ENCODE measurements at places on chromosomes 3 and 15.

DNA sequence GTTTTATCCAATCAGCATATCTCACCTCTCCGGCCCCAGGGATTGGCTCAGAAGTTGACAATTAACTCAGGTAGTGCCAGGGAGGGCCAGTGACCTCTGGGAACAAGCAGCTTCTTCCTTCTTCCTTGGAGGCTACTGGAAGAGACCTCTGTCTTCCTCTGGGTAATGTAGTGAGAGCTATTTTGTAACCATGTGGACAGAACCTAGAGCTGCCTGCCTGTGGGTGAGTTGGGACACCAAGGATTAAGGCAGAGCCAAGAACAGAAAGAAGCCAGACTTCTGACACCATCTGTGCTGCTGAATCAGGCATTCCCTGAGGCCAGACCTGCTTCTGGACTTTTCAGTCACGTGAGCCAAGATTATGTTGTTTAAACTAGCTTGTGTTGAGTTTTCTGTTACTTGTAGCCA lies 5.9 kb upstream of the NDUFAF1 start:
- DNase-seq: no peak

- DNase-seq: no peak
These were observed 248.3 kb downstream of the IL5RA start for GRCh38 chr3:2861920-2862319.

DNA sequence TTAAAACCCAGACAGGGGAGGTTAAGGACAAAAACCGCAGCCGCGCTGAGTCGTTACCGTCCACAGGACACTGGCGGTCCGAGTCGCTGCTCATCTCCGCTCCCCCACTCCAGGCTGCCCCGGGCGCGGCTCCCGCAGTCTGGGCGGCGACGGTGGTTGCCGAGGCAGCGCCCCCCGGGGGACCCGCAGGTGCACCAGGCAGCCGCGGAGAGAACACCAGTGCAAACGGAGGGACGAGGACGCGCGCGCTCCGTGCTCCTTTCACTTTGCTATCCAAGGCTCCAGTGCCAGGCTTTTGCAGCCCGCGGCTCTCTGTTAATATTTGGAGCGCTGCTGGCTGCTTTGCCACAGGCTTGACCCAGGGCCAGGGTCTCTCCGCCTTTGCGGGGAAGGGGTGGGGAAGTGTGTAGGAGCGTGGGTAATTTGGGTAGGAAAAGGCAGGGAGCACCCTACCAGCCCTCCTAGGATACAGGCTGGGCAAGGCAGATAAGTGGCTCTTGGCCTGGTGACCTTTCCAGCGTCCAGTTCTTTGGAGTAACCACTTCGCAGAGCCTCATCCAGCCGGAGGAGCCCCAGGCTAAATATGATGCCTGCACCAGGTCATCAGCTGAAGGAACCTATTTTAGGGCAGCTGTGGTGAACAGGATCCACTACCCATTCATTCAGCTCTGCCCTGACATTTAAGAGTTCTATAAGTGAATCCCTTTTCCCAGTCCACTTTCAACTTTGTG lies at the start of gene GADL1:
Gene GADL1, minus strand, starts transcription at position 141 of the 731 bp plus-strand sequence. Its CDS starts 47 bp downstream, at position 94.
- peak; percentile 60 for DNase-seq

DNA sequence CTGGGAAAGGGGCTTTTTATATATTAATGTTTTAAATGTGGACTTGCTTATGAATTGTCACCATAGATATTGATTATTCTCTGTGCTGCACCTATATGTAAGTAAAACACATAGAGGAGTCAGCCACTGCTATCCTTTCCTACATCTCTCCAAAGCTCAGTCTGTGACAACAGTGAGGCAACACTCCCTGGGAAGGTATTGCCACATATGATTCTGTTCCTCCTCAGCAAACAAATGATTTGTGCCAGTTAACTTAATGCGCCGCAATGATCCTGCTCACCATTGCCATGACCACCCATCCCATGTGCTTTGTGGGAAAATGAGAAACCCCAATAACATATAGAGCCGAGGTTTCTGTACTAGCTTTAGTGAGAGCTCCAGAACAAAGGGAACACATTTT lies 75.1 kb upstream of the FBN1 start:
- DNase-seq: no peak

GRCh38 chr15:59349680-59350420 lies 22.8 kb downstream of the MYO1E start:
- no peak for DNase-seq

DNA sequence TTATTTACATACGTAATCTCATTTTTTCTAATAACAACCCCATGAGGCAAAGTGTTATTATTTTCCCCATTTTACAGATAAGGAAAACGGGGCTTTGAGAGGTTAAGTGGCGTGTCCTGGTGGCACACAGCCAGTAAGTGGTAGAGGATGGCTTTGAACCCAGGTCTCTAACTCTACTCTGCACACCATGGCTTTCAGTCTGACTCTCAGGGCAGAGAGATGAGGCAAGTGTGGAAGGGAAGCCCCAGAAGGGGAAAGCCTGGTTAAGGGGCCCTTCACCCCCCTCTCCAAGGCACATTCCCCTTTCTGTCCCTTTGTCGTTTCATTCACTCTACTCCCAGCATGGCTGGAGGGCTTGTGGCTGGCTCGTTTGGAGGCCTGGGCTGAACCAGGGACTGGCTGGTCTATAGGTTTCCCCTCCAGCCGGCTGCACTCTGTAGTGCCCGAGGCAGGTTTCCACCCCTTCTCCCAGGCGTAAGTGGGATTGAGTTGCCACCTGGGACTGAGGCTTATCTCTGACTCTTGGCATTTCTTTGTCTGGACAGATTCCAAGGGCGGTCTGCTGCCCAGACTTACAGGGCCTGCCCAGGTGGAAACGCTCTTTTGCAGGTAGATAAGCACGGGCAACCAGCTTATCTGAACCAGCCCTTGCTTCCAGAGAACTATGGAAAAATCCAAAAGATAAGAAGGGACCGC lies 12.1 kb downstream of the SEMA4B start:
- DNase-seq: no peak

DNA sequence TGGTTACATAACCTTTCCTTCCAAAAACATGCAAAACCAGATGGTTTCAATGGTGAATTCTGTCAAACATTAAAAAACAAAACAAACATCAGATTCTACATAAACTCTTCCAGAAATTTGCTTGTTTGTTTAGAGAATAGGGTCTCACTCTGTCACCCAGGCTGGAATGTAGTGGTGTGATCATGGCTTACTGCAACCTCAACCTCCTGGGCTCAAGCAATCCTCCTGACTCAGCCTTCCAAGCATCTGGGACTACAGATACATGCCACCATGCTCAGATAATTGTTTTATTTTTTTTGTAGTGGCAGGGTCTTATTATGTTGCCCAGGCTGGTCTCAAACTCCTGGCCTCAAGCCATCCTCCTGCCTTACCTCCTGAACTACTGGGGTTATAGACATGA lies 36.1 kb downstream of the FBXL2 start:
- no peak for DNase-seq

DNA sequence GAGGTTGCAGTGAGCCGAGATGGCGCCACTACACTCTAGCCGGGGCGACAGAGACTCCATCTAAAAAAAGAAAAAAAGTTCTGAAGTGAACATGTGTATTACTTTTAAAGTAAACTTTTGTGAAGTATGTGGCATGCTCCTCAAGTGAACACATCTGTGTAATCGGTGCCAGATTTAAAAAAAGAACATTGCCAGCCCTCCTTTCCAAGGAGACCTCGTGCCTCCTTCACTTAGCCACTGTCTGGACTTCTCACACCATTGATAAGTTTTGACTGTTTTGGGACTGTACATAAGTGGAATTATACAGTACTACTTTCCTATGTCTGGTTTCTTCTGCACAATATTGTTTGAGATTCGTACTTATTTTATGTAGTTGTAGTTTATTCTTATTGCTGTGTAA lies 140.4 kb downstream of the UBE2E2 start:
- no peak for DNase-seq

DNA sequence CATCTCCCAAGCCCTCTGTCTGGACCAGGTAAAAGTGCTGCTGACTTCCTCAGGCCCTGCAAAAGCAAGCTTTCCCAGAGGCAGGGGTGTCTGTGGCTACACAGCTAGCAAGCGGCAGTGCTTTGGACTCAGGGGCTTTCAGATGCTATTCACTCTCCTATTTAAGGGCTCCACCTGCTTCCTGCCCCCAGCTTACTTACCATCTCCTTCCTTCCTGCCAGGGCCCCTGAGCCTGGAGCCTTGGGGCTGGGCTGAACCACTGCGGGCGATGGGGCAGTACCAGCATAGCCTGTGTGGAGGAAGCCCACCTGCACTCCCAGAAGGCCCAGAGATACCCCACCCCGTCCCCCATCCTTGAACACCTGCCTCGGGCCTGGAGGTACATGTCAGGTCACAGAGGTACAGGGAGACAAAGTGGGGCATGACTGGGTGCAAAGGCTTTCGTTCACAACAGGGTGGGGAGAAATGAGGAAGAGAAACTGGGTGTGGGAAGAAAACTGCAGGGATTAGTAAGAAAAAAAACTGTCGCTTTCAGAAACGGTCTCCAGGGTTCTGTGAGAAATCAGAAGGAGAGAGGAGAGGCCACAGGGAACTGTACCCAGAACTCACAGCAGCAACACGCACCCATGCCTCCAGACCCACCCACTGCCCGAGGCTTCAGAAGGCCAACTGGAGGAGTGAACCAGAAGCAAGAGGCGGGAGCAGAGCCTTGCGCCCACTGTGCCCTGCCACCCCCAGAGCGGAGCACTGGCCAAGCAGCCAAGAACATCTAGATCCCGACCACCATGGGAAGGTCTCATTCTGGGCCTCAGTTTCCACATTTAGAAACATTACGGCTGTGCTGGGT lies 49.5 kb downstream of the CCDC12 start:
- DNase-seq: no peak

DNA sequence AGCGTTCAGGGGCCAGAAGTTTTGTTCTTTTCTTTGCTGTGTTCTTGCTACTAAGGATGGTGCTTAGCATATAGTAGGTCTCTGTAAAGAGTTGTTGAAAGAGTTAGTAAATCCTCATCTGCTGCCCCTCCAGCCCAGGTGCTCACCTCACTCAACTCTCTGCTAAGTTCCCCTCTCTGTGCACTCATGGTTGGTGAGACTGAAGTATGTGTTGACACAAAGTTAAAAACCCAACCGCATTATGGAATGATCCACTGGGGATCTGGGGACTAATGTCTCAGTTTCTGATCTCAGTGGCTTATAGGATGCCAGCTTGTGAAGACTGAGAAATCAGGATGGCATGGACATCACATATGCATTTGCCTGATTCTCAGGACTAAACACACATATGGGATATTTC lies 13.8 kb downstream of the RYR3 start:
- DNase-seq: no peak

DNA sequence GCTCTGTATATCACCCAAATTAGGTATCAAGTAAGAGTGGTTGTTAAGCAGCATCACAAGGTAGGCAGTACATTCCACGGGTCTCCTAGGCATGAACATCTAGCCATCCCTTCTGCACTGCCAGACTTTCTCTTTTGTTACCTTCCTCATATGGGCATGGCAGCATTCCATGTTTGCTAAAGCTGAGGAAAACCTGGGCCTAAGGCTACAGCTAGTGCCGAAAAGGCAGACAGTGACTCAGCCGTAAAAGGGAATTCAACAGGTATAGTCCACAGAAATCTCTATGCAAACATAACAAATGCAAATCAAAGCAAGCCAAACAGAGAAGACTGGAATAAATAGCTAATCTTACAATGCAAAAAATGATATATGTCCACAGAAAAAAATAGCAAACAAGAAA lies 645.4 kb downstream of the ZBBX start:
- no peak for DNase-seq

- no peak for DNase-seq
These were observed 240.9 kb downstream of the UACA start for GRCh38 chr15:70522323-70522966.

DNA sequence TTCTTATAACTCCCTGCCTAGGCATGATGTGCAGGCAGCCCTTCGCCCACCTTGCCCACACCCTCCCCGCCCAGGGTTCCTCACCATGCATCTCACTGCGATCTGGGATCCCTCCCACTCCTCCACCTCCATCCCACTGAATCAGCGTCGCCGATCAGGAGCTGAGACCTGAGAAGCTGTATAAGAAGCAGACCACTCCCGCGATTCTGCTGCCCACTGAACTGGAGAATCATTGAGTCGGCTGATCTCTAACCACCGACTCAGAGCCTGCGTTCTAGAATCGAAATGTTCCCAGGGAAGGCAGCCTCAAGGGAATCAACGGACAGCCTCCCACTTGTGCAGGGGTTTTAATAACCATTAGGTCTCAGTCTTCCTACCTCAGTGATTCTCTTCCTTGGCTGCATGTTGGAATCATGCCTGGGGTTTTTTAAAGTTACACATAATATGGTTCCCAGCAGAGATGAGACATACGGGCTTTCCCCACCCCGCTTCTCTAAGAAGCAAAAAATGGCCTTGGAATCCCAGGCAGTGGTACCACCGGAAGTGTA lies 60.2 kb downstream of the TMEM44 start:
- DNase-seq: no peak

DNA sequence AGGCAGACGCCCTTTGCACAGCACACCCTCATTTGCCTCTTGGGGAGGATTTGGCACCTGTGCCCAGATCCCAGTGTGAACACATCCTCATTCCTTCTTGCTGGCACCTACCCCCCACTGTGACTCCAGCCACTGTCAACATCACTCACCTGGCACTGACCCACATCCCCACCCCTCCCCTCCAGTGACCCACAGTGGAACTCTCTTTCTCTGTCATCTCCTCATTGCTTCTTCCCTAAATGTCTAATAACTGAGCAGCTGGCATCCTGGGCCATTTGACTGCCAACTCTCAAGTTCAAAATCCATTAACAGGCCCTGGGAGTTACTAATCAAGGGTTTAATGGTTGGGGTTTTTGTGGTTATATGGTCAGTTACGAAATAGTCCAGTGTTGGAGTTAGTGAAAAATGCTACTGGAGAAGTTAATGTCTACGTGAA lies 14.4 kb downstream of the SNAPC5 start:
- peak; percentile 33 for DNase-seq

- DNase-seq: no peak
These were observed 253.7 kb upstream of the RASGRP1 start for GRCh38 chr15:38818157-38818790.

DNA sequence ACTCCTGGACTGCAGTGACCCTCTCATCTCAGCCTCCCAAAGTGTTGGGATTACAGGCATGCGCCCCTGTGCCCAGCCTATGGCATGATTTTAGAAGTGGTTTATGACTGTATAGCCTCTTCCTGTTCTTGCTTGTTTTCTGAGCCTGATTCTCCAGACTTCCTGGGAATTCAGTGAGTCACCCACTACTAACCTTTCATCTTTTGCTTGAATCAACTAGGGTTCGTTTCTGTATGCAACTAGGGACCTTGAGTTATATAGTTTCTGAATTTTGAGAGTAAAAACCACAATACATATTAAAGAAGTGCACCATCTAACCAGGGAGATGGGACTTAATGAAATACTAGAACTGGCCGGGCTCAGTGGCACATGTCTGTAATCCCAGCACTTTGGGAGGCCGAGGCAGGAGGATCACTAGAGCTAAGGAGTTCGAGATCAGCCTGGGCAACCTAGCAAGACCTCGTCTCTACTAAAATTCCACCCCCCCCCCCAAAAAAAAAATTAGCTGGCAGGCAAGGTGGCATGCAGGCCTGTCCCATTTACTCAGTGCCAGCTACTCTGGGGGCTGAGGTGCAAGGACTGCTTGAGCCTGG lies 76.0 kb downstream of the ZNF609 start:
- no peak for DNase-seq

Data from NCI-H1092 treated with DMSO at 0.1 percent for 48 hours (cell line).